ENCODE measurements at places on chromosomes 6 and 20.

DNA sequence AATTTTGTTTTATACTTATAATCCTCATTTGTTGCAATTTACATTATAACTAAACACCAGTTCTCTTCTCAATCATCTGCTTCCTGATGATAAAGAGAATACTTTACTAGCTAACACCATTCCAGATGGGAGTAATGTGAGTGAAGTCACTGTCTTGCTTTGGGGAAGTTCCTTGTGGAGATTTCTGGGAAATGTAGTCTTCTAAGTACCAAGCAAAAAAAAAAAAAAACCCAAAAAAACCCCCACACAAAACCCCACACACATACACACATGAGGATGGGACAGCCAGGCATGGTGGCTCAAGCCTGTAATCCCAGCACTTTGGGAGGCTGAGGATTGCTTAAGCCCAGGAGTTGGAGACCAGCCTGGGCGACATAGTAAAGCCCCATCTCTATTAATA lies 2.2 kb upstream of the SNPH start:
- DNase-seq, result no peak

DNA sequence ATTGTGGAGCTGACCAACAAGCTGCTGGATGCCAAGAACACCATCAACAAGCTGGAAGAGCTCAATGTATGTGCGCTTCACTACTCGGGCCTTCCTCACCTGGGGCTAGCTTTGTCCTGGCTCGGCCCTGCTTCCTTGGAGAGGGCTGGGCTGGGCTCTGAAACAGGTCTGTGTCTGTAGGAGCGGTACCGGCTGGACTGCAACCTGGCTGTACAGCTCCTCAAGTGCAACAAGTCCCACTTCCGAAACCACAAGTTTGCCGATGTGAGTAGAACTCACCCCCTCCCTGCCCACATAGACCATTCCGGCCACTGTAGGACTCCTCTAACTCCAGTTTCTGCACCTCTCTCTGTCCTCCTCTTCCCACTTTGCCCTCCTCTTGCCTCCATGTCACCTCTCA lies 6.7 kb downstream of the LRRC73 start:
- no peak for DNase-seq

- DNase-seq, result no peak
Measured at GRCh38 chr6:11291582-11291981, 59.1 kb upstream of the NEDD9 start.

DNA sequence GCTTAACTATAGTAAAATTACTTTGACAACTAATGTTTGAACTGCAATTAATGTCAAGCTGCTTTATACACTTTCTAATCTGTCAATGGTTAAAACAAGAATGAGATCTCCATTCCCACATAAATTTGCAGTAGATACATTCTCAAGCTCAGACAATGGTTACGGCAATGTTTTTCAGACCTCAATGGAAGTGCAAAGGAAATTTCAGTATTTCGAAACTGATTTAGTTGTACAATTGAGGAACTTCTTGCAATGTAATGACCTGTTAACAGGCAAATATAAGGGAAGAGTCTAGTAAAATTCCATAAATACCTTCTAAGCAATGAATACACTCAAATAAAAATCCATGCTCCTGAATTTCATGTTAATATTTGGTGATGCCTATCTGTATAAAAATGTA lies 94.7 kb downstream of the ADTRP start:
- no peak for DNase-seq

GRCh38 chr6:112291161-112291762 lies 36.9 kb upstream of the LAMA4 start:
- no peak for DNase-seq
